ENCODE measurements at places on chromosomes 6 and 20. TPM values are rescaled to one million over a fixed set of nuclear protein-coding genes. Genes with fewer than 3 reads are reported as not detected.
A peak's percentile ranks its signal among the peaks of the same experiment; 100 is the strongest.

GRCh38 chr6:130366107-130367005 lies 539 bp downstream of the TMEM200A start:
- DNase-seq: peak; percentile 43

Gene ME1
- 0.14 TPM for total RNA-seq

Gene VPS52
- total RNA-seq: 63.3 TPM

GRCh38 chr6:105015482-105015881 lies 58.6 kb downstream of the LIN28B start:
- no peak for DNase-seq

DNA sequence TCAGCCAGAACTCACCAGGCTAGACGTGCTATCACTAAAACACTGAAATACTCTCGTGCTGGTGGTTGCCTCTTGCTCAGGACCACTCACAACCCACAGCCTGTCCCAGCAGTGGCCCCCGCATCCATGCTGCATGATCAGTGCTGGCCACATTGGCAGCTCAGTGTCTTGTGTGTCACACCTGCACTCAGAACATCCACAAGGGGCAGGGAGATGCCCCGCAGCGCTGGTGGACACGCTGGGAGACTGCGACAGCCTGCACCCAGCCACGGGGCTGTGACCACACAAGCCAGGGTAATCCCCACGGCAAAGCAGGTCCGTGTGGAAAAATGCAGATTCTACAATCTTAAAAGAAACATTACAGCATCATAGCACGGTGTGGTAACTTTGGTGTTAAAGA lies 23.9 kb upstream of the APMAP start:
- no peak for DNase-seq

Gene RAB44
- total RNA-seq: not detected

DNA sequence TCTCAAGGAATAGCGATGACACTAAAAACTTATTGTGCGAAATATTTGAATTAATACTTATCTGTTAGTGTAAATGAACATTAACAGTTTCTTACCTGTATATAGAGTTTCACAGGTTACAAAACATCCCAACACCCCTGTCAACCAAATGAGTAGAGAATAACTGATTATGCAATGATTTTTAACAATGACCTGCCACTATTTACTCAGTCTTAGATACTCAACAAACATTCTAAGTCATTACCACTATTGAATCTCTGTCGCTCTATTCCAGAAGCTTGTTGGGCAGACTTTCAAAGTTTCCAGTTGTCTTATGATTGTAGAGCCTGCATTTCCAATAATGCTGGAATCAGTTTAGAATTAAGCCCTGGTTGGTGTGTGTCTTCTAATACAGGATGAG lies 85.5 kb downstream of the RNF182 start:
- no peak for DNase-seq

DNA sequence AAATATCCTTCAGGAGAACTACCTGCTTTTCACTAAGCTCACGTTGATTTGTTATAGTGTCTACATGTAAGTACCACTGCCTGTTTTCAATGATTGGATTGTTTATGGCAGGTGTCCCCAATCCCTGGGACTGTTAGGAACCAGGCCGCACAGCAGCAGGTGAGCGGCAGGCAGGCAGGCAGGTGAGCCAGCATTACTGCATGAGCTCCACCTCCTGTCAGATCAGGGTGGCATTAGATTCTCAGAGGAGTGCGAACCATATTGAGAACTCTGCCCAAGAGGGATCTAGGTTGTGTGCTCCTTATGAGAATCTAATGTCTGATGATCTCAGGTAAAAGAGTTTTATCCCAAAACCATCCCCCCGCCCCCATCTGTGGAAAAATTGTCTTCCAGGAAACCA lies 303.3 kb downstream of the EYA4 start:
- DNase-seq: no peak

- DNase-seq: no peak
Measured at GRCh38 chr6:44284121-44284520, 13.9 kb downstream of the TMEM151B start.

DNA sequence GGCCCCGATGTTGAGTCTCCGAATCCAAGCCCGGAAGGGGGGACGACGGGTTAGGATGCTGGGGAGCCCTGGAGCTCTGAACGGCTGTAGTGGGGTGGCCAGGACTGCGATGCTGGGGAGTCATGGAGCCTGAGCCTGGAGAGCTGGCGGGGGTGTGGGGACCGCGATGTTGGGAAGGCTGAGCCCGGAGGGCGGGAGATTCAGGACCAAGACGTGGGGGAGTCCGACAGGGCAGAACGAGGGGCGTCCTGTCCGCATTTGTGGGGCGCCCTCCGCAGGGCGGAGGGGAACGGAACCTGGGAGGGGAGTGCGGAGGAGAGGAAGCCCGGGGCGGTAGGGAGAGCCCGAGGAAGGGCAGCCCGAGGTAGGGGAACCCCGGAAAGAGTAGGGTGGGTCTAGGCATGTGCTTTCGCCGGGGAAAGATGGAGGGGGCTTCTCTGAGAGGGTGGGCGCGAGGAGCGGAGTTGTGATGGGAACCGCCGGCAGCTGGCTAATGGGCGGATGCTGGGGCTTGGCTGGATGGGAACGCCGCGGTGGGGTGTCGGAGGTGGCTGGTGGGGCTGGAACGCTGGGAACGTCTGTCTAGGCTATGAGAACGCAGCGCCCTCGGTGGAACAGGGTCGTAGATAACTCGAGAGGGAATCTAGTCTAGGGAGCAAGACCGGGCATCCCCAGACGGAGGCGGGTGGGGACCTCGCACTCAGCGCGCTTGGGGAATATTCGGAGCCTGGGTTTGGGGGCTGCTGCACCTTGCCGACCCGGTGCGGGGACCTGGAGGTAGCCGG lies 684 bp downstream of the PAQR8 start:
- DNase-seq: peak; percentile 63

- no peak for DNase-seq
Measured at GRCh38 chr6:15715851-15716250, 53.0 kb upstream of the DTNBP1 start.

DNA sequence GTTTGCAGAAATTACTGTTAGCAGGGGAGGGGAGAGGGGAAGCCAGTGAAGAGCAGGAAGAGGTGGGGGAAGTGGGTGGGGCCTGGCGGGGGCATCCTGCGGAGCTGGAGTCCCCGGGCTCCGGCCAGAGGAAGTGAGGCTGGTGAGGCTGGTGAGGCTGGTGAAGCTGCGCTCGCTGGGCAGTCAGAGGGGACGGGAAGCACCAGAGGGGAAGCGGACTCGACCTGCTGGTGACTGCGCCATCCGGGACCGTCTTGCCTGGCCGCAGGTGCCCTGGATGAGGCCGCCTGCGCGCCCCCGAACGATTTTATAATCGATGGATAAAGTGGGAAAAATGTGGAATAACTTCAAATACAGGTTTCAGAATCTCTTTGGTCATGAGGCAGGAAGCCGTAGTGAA lies 635.3 kb upstream of the MARCKS start:
- DNase-seq: no peak

Gene OPRL1
- total RNA-seq: 0.75 TPM

Gene PERP
- 11.8 TPM for total RNA-seq

- DNase-seq: no peak
Measured at GRCh38 chr6:47670851-47671250, 27.5 kb upstream of the ADGRF4 start.

Measured in activated CD8-positive, alpha-beta memory T cell treated with anti-CD3 and anti-CD28 coated beads, Interleukin-2, amount 10 ng/mL, durations not matched to agents 7 days and 5 days (primary cell).